ENCODE measurements at places on chromosomes 12 and 14.

- DNase-seq: peak; percentile 75
Measured at GRCh38 chr12:7907009-7907408, 29.0 kb downstream of the SLC2A3 start.

- no peak for DNase-seq
Measured at GRCh38 chr14:105163040-105163742, 5.4 kb downstream of the JAG2 start.

GRCh38 chr12:59626382-59626781 lies 30.6 kb downstream of the SLC16A7 start:
- DNase-seq: peak; percentile 44

DNA sequence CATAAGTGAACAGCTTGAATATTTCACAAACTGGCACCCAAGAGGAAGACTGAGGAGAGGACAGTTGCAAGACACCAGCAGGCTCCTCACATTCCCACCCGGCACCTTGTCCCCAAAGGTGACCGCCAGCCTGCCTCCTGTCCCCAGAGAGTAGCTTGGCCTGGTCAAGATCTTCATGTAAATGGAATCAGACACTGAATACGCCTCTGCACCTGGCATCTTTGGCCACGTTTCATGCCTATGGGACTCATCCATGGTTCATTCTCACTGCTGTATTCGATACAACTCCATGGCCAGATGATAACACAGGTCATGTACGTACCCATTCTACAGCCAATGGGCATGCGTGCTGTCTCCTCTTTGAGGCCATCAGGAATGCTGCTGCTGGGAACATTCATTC lies 60.8 kb downstream of the ITPK1 start:
- DNase-seq: no peak

GRCh38 chr14:31127690-31128089 lies 79.9 kb downstream of the HECTD1 start:
- DNase-seq: no peak

- DNase-seq: no peak
Measured at GRCh38 chr12:116502141-116502725, 56.9 kb upstream of the MAP1LC3B2 start.

DNA sequence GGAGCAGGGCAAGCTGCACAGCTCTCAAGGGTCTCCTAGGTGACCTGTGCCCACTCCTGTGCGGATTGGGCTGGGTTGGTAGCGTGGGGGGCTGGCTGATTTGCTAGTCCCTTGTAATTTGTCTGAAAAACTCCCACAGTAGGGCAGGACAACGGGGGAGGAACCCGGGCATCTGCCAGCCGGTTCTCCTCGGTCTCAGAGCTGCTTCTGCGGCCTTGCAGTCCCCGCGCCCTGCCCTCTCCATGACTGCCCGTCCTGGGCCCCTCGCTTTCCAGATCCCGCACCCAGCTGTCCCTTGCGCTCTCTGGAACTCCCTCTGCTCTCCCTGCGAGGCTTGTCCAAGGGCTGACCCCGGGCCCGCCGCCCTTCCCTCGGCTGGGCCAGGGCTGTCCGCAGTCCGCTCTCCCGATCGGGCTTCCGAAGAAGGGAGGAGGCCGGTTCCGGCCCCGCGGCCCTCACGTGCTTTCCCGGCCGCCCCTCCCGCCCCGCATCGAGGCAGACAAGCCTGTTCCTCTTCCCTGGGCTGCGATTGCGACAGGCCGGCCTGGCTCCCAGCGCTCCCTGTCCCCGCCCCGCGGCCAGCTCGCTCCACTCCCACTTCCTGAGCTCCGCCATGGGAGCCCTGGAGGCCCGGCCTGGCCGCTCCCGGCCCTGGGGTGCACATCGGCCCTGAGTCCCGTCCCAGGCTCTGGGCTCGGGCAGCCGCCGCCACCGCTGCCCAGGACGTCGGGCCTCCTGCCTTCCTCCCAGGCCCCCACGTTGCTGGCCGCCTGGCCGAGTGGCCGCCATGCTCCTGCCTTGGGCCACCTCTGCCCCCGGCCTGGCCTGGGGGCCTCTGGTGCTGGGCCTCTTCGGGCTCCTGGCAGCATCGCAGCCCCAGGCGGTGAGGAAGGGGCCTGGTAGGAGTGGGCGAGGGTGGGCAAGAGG lies at the start of gene LTBR:
Gene LTBR (plus strand): TSS at position 591 of the 927 bp plus-strand sequence. CDS start 197 bp downstream, at position 788.
- peak; percentile 81 for DNase-seq

DNA sequence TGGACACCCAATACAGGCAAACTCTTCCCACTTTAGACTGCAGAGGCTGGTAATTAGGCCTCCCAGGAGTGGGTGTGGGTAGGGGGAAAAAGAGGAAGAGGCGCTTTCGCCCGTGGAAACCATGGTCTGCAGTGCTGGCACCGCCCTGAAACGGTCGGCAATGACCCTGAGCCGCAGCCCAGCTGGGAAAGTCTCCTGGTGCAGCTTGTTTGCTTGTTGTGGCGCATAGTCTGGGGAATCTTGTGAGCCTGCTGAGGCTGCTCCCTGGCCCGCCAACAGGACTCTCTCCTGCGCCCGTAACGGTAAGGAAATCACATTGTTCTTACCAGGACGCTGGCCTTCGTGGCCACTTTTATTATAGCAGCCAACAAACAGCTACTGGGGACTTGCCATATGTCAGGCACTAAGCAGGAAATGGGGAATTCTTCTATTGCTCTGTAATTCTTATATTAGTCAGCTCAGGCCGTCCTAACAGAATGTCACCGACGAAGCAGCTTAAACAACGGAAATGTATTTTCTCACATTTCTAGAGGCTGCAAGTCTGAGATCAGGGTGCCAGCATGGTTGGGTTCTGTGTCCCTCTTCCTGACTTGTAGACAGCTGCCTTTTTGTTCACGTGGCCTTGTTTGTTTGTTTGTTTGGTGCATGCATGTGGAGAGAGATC lies 52.5 kb upstream of the RIN3 start:
- DNase-seq: no peak

- DNase-seq: no peak
Measured at GRCh38 chr12:6961278-6961694, 9.2 kb downstream of the PHB2 start.

- no peak for DNase-seq
Measured at GRCh38 chr14:24948261-24948847, 101.6 kb downstream of the STXBP6 start.

GRCh38 chr12:118984161-118984943 lies 3.0 kb downstream of the SRRM4 start:
- DNase-seq: no peak

DNA sequence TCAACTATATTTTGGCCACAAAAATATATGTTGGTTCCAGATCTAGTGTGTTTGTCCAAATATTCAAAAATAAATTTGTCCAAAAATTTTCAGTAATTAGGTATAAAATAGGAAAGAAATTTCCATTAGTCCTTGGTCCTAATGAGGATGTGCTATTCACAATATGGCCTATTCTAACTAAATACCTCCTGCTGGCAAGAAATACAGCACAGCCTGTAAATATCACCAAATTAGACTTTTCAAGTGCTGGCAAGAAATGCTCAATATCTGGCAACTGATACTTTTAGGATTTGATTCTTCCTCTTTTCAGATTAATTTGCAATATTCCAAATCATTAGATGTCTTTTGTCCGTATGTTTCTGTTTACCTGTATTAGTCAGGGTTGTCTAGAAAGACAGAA lies 1446.2 kb downstream of the LRFN5 start:
- DNase-seq: no peak

DNA sequence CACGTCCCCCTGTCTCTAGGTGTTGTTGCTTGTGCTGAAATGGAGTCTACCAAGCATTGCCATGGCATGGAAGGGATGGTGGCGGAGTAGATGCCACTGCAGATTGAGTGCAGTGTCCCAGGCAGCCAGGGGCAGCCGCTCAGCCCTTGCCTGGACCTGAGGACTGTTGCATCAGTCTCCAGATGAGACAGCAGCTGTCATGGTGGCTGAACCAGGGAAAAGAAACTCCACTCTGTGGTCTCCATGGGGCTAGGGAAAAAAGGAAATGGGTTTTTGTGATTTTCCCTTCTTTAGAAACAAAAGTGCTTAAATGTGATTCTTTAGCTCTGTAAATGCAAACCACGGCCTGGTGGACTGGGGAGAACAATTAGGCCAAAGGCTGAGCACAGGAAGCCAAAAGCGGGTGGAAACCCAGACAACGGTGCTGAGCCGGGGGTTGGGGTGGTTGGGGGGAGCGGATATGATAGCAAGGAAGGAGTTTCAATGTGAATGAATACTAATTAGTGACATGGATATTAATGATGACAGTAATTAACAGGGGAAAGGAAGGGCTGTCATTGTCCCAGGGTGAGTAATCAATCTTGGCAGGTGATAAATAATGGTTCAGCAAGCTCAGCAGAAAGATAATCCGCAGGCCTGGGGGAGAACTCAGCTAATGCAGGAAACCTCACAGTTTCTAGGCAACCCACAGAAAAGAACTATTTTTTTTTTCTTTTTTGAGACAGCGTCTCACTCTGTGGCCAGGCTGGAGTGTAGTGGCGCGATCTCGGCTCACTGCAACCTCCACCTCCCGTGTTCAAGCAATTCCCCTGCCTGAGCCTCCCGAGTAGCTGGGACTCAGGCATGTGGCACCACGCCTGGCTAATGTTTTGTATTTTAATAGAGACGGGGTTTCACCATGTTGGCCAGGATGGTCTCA lies 442.6 kb downstream of the DPF3 start:
- no peak for DNase-seq

GRCh38 chr12:7624478-7624877 lies 41.2 kb downstream of the APOBEC1 start:
- no peak for DNase-seq

- DNase-seq: no peak
Measured at GRCh38 chr12:59719701-59720100, 123.9 kb downstream of the SLC16A7 start.

DNA sequence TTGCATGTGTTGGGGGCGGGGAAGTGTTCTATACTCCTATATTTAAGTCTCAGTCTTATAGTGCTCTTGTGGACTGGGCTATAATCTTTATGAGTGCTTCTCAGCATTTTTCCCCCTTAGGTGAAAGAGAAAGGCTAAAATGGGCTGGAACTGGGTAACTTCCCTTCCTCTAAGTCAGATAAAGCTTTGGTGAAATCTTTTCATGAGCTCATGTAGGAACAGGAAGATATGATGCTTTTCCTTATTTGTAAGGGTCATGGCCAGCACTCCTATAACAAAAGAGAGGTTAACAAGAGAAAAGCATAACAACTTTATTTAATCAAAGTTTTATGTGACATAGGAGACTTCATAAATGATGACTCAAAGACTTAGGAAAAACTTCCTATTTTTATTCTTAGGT lies 841.5 kb downstream of the SLC16A7 start:
- no peak for DNase-seq
